ENCODE measurements at places on chromosomes 1 and 21.

- DNase-seq, result no peak
These were observed 74.7 kb downstream of the PSMG1 start for GRCh38 chr21:39108291-39109162.

GRCh38 chr1:40723196-40723955, 31.9 kb downstream of the NFYC start:
- no peak for DNase-seq

- DNase-seq, result no peak
These were observed 186.3 kb downstream of the NFIA start for GRCh38 chr1:61268546-61269240.

GRCh38 chr21:21064353-21064752, 66.1 kb downstream of the NCAM2 start:
- DNase-seq, result no peak

- no peak for DNase-seq
These were observed 4.7 kb downstream of the ADAR start for GRCh38 chr1:154603317-154603716.

- DNase-seq, result no peak
These were observed 24.4 kb downstream of the CD55 start for GRCh38 chr1:207345644-207346477.

DNA sequence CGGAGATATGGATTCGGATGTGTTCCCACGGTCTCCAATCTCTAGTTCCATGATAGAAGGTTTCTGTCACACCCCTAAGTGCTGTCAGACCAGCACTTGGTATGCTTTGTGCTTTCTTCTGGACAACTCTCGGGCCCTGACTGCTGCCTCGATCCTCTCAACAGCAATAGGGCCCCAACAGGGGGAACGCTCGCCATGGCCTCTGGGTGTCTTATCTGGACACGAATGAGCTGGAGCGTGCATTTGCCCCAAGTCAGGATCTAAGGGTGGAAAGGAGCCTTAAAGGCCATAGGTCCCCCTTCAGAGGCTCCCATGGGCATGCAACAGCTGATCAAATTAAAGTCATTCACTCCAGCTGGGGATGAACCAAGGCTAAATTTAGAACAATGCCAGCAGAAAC, 76.8 kb downstream of the TCP10L start:
- no peak for DNase-seq

DNA sequence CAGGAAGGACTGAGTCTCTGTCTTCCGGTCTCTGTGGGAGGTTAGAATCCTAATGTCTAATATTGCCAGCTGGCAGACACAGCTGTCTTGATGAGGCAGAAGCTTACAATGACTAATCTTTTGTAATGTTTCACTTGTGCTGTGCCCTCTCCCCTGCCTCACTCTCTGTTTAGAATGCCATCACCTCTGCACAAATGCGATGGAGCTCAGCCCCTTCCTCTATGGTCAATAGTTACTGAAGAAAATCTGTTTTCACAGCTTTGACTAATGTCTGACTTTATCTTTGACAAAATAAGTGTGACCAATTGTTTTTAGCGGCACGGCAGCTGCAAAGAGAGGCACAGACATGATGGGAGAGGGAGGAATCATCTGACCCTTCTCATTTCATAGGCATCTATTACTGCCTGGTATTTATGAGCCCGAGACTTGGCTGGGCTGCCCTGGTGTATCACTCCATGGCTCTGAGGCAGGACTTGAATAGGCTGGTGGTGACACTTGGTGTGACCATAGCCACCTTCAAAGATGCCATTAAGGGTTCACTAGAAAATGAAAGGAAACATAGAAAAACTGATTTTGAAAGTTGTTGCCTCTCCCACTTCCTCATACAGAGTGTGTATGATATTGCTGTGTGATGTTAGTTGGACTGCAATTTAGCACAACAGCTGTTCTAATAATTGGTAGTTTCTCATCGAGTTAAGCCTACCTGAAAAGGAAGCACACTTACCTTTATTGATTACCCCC, 163.2 kb upstream of the NBPF11 start:
- no peak for DNase-seq

- no peak for DNase-seq
These were observed 47.2 kb downstream of the S1PR1 start for GRCh38 chr1:101284021-101284420.

DNA sequence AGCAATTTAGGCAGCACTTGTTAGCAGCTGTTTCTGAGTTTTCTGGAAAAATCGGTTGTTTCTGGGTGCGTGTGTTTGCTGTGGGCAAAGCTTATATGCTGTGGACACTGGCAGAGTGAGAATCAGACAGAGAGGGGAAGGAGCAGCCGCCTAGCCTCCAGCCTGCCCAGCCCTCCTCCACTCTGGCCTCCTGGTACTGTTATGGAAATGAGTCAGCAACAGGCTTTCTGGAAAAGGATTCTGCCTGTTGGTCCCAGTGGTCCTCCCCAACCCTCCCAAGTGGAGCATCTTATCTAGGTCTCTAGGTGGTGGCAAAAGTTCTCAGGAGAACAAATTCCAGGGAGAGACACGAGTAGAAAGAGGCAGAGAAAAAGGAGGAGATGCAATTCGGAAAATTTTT, 42.2 kb upstream of the GOLT1A start:
- no peak for DNase-seq

GRCh38 chr1:30952098-30952497, 43.5 kb upstream of the SDC3 start:
- DNase-seq, result no peak

GRCh38 chr1:40837601-40838000, 24.6 kb downstream of the CITED4 start:
- no peak for DNase-seq

DNA sequence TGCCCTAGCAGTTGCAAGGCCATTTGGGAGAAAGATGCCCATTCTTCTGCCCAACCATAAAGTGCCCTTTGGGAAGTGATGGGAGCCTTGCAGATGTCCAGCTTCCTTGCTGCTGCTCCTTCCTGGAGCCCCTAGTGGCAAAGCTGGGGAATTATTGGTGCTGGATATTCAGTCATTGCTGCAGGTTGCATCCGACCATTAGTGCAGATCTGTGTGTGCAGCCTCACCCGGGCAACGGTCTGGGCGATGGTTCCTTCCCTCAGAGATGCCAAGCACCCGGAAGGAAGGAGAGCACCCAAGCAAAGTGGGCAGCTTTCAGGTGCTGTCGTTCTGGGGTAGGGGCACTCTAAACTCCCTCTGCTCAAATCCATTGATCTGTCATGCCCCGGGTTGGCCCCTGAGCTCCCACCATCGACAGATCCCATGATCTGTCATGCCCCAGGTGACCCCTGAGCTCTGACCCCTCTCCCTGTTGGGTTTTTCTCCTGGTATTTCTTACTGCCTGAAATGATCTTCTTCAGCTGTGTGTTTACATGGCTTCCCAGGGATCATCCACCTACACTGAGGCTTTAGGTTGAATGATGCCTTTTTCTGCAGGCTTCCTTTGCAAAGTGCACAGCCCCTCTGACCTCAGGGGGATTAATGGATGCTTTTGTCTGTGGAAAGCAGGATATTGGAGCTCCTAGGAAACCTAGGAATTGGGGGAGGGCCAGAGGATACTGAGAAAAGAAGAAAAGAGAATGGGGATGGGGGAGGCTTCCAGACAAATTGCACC, 467.5 kb downstream of the PTPRU start:
- peak; percentile 47 for DNase-seq

DNA sequence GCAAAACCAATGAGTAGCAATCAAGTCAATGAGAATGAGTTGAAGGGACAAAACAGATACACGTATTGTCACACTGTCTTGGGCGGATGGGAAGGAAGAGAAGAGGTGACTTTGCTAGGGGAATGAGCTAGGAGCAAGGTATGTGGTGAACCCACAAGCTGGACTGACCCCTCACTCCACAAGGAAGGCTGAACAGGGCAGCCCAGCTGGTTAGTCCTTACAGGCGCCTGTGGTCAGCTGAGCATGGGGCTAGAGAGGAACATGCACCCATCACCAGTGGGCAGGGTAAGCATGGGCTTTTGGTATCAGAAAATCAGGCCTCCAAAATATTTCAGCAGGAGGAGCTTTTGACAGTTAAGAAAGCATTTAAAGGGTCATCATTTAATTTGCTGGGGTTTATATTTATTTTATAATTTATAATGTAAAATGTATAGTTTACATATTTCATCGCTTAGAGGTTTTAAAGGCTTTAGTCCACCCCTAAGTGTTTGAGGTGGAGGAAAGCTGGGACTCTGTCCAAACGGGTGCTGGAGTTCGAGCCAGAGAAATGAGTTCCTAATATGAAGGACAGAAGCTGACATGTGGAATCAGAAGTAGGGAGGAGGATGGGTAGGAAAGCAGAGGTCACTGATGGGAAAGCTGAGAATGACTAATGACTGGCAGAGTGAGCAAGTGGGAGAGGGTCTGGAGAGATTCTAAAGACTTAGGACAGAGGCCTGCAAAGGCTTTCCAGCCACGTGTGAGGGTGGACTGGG, 22.0 kb upstream of the ACBD6 start:
- no peak for DNase-seq

DNA sequence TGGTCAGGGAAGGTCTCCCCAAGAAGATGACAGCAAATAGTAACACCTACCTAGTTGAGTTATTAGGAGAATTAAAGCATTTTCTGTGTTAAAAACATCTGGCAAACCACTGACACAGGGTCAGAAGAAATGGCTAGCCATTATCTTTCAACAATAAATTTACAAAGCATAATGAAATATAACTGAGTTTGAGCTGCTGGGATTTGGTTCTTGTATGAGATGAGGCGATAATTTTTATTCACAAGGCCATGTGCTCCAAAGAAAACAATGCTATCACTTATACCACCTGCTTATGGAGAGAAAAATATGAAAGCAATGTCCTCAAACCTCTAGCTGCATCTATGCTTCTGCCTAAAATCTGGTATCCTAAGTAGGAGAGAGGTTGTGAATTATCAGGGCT, 202.3 kb downstream of the CRB1 start:
- no peak for DNase-seq

DNA sequence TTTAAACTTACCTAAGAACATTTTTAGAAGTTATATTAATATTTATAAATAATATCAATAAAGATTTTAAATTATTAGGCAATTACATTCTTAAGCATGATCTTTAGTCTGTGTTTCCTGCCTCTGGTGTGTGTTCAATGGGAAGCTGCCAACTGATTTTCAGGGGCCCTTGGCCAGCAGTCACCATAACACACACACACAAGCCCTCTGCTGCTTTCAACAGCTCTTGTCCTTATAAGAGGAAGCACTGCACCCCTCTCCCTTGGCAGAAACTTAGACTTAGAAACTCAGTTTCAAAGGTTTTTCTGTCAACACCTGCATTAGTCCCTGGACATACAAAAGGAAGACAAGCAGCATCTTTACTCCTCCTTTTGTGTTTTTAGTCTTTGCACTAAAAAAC, 81.4 kb downstream of the VAV3 start:
- no peak for DNase-seq

All from Calu3 (cell line).